BE2C (cell line): ENCODE measurements at places on chromosomes 1 and 21.

GRCh38 chr1:155012026-155012546 is 9.5 kb downstream of the ZBTB7B start:
- peak; percentile 86 for DNase-seq

- no peak for DNase-seq
These were observed 59.2 kb downstream of the WNT9A start for GRCh38 chr1:227888404-227889046.

- DNase-seq, result peak; percentile 30
These were observed at the start of gene SLC30A10 for GRCh38 chr1:219927956-219928790. Gene SLC30A10, minus strand, starts transcription at chr1:219928557. Its CDS starts 117 bp downstream, at chr1:219928440.

DNA sequence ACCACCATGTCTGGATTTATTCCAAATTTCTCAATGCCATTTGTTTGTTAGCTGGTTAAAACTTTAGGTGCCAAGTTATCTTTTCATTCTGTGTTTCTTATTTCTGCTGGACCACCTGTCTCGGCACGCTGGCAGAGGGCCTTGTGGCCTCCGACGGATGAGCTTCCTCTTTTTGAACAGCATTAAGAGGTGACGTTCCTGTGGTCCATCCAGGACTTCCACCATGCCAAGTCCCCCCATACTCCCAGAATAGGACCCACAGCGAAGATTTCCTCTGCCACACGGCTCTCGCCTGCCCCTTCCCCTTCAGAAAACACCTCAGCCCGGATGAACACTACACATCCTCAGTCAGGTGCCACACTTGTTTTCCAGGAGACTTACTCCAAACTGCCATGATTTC is 73.8 kb downstream of the NTPCR start:
- DNase-seq, result no peak

DNA sequence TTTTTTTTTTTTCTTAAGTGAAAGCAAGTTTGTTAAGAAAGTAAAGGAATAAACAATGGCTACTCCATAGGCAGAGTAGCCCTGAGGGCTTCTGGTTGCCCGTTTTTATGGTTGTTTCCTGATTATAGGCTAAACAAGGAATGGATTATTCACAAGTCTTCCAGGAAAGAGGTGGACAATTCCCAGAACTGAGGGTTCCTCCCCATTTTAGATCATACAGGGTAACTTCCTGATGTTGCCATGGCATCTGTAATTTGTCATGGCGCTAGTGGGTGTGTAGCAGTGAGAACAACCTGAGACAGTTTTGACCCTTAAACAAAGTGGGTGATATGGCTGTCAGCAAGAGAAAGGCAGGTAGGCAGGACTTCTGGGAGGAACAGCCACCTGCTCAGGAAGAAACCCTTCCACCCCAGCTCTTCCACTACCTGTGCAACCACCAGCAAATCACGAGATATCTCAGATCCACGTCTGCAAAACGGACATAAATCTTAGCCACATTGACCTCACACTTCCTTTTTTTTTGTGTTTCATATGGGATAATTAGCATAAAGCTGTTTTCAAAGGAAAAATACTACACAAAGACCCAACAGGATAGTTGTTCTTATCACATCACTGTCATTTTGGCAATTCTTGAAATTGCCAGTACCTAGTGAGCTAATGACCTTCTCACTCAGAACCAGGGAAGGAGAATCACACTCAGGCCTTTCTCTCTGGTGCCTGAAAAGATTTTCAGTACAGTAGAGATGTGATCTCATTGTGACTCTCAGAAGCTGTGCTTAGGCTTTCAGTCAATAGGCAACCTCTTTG is 34.8 kb upstream of the DUSP10 start:
- DNase-seq, result no peak

- no peak for DNase-seq
These were observed 88.5 kb downstream of the BEND5 start for GRCh38 chr1:48688102-48688760.

DNA sequence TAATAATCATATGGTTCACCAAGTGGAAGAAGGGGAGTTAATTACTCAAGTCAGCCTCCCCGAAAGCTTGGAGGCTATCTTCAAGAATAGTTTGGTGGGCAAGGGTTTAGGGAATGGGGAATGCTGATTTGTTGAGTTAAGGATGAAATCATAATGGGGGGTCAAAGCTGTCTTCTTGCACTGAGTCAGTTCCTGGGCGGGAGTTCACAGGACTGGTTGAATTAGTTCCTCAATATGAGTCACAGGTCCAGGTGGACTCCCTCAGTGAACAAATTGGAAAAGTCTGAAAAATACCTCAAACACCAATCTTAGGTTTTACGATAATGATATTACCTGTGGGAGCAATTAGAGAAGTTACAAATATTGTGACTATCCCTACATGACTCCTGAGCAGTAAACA is 115.2 kb upstream of the COA6 start:
- no peak for DNase-seq

- DNase-seq, result peak; percentile 89
These were observed at the start of gene JTB for GRCh38 chr1:153977250-153978240. Gene JTB, minus strand, starts transcription at chr1:153977674. Its CDS starts 422 bp downstream, at chr1:153977252.

DNA sequence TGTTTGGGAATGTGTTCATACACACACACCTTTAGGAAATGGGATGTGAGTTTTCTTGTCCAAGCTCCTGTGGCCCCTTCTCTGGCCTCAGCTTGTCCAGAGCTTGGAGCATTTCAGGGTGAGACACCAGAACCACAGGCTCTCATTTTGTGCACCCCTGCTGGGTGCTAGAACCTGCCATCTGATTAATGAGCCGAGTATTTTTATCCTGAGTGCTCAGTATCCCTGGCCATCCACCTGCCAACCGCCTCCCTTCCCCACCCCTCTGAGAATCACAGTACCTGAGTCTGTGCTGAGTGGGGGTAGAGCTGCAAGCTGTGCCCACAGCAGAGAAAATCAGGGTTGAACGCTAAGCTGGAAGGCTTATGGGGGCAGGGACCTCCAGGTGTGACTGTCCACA is 1.4 kb downstream of the CASQ1 start:
- DNase-seq, result no peak

GRCh38 chr1:3087049-3087448 is 18.0 kb downstream of the PRDM16 start:
- no peak for DNase-seq

GRCh38 chr1:164311377-164311776 is 247.6 kb upstream of the PBX1 start:
- DNase-seq, result no peak

DNA sequence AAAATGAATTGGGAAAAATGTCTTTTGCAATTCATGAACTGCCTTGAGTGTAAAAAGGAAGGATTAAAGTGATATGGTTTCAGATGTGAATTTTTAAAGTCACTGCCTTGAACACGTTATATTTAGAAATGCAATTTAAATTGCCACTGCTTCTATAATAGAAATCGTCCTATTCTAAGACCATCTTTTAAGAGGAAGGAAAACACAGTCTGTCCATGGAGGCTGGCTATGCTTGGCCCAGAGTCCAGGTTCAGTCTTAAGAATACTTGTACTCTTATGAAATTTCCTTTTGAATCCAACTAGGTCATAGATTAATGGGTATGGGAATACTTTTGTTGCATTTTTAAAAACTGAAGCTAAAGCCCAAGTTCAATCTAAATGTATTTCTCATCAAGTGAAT is 86.0 kb downstream of the PCNX2 start:
- no peak for DNase-seq

GRCh38 chr1:182761396-182762395 is 27.9 kb upstream of the NPL start:
- no peak for DNase-seq

- DNase-seq, result no peak
These were observed 218.7 kb upstream of the FGGY start for GRCh38 chr1:59078070-59078800.

GRCh38 chr1:30786264-30786991 is 28.9 kb upstream of the LAPTM5 start:
- no peak for DNase-seq

DNA sequence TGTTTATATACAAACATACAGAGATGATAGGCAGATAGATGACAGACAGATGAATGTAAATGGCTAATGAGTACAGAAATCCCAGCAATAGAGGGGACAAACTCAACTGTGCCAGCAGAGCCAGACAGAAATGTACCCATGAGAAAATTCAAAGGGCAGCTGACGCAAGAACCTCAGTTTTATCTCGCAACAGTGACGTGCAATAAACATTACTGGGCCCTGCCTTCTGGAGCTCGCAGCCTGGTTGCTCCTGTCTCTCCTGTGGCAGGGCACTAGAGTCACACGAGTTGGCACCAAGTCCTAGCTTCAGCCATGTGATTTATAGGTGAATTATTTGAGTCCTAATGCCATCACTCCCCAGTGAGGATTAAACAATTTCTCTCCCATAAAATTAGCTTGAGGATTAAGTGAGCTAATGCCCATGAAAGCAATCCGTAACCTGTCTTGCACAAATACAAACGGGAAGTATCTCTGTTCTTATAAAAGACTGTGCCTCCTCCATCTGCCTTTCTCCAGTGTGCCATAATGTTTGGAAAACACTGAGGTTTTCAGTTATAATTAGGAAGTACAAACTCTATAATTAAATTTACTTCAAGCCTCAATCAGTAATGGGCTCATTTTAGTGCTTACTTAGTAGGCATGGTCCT is 50.7 kb downstream of the VAV3 start:
- no peak for DNase-seq

- DNase-seq, result no peak
These were observed 547.2 kb upstream of the NCAM2 start for GRCh38 chr21:20451046-20451445.

DNA sequence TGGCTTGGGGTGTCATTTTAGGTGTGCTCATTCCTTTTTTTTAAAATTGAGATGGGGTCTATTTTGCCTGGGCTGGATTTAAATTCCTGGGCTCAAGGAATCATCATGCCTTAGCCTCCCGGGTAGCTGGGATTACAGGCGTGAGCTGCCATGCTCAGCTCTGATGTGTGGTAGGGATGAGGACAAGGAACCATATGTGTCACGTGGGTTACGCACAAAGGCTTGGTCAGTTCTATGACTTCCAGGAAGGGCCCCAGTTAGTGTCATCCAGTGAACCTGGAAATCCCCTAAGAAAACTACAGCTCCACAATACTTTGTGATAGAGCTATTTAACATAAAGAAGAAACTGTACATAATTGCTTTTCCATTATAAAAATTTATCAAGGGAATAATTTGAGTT is 6.7 kb upstream of the METTL25B start:
- DNase-seq, result no peak

- DNase-seq, result no peak
These were observed 1.3 kb downstream of the POGK start for GRCh38 chr1:166840309-166841274.

DNA sequence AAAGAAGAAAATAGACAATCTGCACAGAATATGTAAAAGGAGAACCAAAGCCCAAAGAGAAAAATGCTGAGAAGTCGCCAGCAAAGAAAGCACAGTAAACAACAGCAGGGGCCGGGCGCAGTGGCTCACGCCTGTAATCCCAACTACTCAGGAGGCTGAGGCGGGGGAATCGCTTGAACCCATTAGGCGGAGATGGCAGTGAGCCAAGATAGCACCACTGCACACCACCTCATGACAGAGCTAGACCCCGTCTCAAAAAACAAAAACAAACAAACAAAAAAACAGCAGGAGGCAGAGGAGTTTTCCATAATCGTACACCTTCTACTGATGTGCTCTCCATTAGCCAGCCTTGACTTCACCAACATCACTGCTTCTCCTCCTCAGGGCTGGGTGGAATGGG is 153.2 kb downstream of the LYPLAL1 start:
- DNase-seq, result no peak

DNA sequence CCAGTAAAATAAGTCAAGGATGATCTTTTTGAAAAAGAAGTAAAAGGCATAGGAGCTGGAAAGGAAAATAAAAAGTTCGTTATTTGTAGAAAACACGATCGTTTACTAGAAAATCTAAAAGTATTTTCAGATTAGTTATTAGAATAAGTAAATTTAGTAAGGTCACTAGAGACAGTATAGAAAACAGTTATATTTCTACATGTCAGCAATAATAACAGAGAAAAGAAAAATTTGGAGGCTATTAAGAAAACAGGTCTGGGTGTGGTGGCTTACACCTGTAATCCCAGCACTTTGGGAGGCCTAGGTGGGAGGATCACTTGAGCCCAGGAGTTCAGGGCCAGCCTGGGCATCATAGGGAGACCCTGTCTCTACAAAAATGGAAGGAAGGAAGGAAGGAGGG is 181.3 kb downstream of the VPS13D start:
- no peak for DNase-seq

DNA sequence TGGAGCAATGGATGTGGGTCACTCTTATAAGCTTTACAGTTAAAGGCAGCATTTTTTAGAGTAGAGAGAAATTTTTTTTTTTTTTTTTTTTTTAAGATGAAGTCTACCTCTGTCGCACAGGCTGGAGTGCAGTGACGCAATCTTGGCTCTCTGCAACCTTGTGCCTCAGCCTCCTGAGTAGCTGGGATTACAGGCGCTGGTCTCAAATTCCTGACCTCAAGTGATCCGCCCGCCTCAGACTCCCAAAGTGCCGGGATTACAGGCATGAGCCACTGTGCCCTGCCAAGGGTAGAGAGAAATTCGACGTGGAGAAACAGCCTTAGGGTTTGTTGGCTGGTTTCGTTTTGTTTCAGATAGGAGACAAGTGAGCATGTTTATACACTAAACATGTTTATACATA is 594.2 kb upstream of the ADAMTS5 start:
- no peak for DNase-seq

DNA sequence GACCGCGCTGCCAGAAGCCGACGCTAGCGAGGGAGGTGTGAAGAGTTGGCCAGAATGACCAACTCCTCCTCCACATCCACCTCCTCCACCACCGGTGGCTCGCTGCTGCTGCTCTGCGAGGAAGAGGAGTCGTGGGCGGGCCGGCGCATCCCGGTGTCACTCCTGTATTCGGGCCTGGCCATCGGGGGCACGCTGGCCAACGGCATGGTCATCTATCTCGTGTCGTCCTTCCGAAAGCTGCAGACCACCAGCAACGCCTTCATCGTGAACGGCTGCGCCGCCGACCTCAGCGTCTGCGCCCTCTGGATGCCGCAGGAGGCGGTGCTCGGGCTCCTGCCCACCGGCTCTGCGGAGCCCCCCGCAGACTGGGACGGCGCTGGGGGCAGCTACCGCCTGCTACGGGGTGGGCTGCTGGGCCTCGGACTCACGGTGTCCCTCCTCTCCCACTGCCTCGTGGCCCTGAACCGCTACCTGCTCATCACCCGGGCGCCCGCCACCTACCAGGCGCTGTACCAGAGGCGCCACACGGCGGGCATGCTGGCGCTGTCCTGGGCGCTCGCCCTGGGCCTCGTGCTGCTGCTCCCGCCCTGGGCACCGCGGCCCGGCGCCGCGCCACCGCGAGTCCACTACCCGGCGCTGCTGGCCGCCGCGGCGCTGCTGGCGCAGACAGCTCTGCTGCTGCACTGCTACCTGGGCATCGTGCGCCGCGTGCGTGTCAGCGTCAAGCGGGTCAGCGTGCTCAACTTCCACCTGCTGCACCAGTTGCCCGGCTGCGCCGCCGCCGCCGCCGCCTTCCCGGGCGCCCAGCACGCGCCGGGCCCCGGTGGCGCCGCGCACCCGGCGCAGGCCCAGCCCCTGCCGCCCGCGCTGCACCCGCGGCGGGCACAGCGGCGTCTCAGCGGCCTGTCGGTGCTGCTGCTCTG is 1.2 kb downstream of the GPR88 start:
- DNase-seq, result peak; percentile 35

DNA sequence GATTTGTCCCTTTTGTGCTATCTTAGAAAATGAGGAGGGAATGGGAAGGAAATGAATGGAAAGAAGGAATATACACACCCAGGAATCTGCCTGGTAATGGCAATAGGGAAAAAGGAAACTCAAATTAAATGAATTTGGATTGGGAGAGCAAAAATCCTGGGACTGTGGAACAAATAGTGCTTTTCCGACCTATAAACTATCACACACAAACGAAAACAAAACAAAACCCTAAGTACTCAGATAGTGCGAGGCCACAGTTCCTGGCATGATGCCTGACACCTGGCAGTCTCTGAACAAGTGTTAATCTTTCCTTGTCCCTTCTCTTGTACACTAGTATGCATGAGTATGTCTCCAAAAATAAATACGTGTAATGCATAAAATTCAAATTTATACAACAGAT is 319.8 kb upstream of the SPAG17 start:
- no peak for DNase-seq
